ENCODE measurements at places on chromosomes 13 and 19.

- peak; percentile 73 for DNase-seq
Measured at GRCh38 chr19:6393983-6394412, 1.0 kb upstream of the GTF2F1 start.

- DNase-seq, result no peak
Measured at GRCh38 chr13:69389899-69390298, 717.7 kb upstream of the ATXN8OS start.

DNA sequence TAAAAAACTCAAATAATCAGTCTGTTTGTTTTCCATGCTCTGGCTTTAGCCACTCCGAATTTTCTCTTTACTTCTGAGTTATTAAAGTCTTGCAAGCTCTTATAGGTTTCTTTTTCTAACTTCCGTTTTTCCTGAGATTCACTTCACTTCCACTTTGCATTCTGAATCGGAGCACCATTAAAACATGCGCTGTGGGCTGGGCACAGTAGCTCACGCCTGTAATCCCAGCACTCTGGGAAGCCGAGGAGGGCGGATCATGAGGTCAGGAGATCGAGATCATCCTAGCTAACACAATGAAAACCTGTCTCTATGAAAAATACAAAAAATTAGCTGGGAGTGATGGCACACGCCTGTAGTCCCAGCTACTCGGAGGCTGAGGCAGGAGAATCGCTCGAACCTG, 357.9 kb downstream of the SLITRK6 start:
- no peak for DNase-seq

DNA sequence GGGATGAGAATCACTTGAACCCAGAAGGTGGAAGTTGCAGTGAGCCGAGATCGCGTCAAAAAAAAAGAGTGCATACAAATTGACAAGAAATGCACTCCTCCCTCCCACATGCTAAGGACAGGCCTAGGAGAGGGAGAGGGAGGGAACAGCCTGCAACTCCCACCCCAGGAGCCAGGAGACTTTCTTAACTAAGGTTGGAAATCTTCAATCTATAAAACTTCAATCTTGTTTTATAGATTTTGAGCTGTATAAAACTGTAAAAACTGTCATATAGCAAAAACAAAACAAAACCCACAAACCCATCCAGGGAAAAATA, 1.3 kb upstream of the SYCN start:
- no peak for DNase-seq

GRCh38 chr13:27592865-27593264, 27.5 kb downstream of the LNX2 start:
- DNase-seq, result no peak

DNA sequence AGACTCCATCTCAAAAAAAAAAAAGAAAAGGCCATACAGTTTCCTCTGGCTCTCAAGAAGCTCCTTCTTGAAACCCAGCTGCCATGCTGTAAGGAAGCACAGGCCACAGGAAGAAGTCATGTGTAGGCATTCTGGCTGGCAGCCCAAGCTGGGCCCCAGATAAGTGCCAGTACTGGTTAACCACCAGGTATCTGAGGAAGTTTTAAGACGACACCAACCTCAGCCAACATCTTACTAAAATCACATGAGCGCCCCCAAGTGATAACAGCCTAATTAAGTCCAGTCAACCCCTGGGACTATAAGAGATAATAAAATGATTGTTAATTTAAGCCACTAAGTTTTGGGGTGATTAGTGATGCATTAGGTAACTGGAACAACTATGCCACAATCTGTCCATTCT, 27.4 kb upstream of the AKT2 start:
- DNase-seq, result no peak

DNA sequence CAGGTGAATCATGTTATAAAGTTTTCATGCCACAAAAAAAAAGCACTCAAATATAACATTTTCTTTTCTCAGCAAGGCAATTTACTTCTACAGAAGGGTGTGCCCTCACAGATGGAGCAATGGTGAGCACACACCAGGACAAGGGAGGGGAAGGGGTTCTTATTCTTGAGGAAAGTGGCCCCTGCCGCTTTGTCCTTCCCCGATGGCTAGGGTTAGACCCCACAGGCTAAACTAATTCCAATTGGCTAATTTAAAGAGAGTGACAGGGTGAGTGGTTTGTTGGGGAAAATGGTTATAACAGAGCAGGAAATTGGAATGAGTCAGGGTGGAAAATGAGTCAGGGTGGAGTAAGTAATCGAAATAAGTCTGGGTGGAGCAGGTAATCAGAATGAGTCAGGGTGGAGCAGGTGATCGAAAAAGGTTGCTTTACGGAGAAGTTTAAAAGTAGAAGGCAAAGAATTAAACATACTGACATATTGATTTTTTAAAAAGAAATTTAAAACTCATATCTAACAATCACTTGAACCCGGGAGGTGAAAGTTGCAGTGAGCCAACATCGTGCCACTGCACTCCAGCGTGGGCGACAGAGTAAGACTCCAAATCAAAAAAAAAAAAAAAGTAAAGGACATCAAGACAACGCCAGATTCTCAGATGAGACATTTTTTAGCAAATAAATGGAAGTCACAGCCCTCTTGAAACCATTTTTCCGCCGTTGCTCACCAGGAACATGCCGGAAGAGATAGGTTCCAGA, 813 bp downstream of the ZNF562 start:
- DNase-seq, result peak; percentile 4

- no peak for DNase-seq
Measured at GRCh38 chr19:47549261-47549862, 23.6 kb downstream of the ZNF541 start.

GRCh38 chr13:113851480-113851803, 12.4 kb downstream of the GAS6 start:
- DNase-seq, result no peak

DNA sequence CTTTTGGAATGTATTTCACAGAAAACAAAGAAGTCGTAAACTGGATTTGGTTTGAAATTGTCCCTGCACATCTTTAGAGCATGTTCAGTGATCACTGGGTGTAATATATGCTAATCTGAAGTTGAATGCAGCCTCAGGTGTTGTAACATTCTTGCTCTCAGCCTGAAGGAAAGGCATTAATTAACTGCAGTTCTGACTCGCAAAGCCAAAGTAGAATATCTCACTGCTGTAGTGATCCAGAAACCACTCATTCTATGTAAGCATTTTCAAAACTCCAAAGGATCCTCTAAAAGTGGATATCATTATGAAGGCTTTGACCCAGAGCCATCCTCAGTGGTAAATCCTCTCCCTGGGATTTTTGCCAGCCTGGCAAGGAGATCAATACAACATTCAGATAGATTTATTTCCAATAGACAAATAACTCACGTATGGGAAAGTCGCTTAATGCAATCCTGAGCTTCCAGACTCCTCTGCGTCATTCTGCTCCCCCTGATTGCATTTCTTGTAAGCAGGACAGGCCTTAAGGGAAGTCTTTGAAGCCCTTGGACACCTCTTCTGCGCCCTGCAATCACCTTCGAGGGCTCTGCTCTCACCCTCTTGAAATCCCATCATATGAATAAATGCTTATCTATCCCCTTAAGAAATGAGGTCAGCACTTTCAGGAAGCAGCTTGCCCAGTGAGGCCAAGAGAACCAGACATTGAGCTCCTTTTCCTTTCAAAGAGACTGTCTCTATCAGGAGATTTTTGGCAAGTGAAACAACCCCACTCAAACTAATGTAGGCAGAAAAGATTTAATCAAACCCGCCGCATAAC, 301.7 kb upstream of the NBEA start:
- DNase-seq, result no peak

DNA sequence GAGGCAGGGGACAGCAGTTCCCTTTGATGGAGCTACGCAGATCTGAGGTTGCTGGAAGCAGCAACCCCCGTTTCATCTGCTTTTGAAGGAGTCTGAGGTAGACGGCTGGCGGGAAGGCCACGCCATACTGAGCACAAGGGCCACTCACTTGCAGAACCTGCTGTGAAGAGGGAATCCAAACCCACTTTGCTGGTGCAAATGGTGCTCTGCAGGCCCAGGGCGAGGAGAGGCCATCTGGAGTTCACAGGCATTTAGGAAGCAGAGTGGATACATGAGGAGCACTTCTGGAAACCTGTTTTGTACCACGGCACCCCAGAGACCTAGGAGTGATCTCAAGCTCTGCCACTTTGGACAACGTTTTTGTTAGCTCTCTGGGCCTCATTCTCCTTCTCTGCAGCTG, 227.8 kb downstream of the UQCRFS1 start:
- no peak for DNase-seq

DNA sequence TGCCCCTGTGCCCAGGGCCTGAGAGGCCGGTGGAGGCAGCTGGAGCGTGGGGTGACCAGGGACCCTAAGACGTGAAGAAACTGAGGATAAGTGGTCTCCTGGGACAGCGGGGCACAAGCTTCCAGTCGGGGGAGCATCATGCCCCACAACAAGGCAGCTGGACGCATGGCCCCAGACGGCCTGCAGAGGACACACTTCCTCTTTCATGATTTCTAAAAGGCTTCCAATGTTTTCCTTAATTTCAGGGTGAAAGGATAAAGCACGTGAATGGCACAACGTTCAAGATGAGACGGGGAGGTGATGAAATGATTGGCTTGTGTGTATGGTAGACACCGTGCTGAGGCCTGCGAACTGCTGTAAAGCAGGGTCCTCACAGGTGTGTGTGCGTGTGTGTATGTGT, 20.2 kb upstream of the MYDGF start:
- no peak for DNase-seq

GRCh38 chr13:112434937-112435523, 58.9 kb downstream of the SPACA7 start:
- DNase-seq, result no peak

DNA sequence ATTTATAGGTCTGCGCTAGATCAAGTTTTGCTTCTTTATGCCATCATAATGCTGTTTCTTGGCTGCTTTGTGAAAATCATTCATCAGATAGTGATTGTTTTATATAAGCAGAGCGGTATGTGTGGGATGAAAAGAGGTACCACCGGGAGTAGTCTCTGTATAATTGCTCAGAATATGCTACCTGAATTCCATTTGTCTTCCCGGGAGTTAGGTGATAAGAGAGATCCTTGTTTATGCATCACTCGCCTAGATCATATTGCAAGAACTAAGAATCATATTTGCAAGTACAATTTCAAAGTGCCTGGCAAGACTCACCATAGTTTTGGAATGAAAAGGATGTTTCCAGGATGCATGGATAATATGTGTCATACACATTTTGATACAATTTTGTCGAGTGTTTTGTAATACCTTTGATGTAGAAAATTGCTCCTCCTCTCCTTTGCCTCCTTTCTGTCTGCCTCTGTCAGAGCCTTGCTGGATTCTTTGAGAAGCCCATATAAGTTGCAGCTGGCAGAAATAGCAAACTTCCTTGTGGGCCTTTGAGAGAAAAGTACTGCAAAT, 1306.0 kb upstream of the SLC10A2 start:
- DNase-seq, result no peak

GRCh38 chr13:72113076-72113475, 246.1 kb upstream of the DACH1 start:
- no peak for DNase-seq

DNA sequence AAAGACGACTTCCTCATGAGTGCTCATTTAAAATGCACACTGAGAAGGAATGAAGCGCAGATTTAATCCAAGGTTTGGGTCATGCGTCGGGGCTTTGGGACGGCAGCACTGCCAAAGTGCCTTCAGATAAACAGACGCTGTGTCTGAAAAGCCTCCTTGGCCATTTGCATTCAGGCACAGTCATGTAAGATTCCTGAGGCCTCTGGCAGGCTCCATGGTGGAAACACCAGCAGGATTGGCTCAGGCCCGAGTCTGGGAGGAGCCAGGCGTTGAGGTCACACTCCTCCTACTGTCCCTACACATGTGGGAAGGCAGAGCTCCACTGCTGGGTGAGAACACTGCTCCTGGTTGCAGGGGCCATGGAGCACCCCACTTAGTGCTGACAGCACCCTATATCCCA, 113.3 kb upstream of the KL start:
- no peak for DNase-seq

GRCh38 chr19:47097396-47098201, 16.0 kb downstream of the ZC3H4 start:
- DNase-seq, result no peak

DNA sequence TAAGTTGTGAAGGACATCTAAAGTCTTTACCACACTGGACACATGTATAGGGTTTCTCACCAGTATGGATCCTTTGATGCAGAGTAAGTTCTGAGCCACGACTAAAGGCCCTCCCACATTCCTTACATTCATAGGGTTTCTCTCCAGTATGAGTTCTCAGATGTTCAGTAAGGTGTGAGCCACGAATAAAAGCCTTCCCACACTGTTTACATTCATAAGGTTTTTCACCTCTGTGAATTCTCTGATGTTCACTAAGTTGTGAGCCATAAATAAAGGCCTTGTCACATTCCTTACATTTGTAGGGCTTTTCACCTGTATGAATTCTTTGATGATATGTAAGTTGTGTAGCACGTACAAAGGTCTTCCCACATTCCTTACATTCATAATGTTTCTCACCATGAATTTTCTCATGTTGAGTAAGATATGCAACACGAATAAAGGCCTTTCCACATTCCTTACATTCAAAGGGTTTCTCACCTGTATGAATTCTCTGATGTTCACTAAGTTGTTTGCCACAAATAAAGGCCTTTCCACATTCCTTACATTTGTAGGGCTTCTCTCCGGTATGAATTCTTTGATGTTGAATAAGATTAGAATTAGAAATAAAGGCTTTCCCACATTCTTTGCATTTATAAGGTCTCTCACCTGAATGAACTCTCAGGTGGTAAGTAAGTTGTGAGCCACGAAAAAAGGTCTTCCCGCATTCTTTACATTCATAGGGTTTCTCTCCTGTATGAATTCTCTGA, 29.8 kb downstream of the ZNF571 start:
- no peak for DNase-seq

- DNase-seq, result no peak
Measured at GRCh38 chr13:33644581-33645543, 173.1 kb upstream of the RFC3 start.

GRCh38 chr13:79079351-79079839, 326.7 kb downstream of the RBM26 start:
- no peak for DNase-seq

- no peak for DNase-seq
Measured at GRCh38 chr13:33913829-33914228, 95.9 kb downstream of the RFC3 start.

GRCh38 chr13:44652962-44653660, 77.0 kb upstream of the TSC22D1 start:
- DNase-seq, result no peak

DNA sequence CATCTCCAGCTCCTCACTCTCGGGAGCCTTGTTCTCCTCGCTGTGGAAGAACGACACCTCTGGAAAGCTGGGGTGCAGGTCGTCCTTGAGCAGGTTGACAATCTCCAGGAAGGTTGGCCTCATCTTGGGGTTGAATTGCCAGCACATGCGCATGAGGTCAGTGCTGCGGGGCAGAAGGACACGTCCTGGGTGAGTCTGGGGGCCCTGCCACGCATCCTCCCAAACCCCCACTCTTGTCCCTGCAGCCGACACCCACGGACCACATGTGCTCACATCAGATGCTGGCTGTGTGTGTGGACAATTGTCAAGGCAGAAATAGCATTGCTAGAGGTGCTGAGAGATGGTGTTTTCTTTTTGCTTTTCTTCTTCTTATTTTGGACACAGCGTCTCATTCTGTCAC, 47.7 kb downstream of the ZNF557 start:
- DNase-seq, result no peak

DNA sequence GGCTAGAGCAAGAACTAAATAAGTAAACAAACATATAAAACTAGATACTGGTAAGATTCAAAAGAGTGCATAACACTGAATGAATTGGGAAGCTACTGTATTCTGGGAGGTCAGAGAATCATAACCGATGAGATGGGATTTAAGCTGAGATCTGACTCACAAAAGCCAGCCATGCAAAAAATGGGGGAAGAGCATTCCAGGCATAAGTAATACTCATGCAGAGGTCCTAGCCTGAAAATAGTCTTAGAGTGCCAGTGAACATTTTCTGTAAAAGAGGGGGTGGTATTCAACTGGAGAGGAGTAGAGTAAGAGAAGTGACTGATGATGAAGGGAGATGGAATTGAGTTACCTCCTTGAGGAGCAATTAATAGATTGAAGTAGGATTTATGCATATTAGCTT, 872.0 kb upstream of the GPC6 start:
- no peak for DNase-seq
